ENCODE measurements at places on chromosomes 6 and 20. TPM values are rescaled to one million over a fixed set of nuclear protein-coding genes. Genes with fewer than 3 reads are reported as not detected.

GRCh38 chr6:161228096-161228495 is 45.8 kb downstream of the AGPAT4 start:
- DNase-seq = no peak

GRCh38 chr20:45976086-45976485 is 4.1 kb upstream of the ZNF335 start:
- no peak for DNase-seq

The RAB32 gene
- total RNA-seq = 0.41 TPM

The CALHM6 gene
- total RNA-seq = 4.8 TPM

DNA sequence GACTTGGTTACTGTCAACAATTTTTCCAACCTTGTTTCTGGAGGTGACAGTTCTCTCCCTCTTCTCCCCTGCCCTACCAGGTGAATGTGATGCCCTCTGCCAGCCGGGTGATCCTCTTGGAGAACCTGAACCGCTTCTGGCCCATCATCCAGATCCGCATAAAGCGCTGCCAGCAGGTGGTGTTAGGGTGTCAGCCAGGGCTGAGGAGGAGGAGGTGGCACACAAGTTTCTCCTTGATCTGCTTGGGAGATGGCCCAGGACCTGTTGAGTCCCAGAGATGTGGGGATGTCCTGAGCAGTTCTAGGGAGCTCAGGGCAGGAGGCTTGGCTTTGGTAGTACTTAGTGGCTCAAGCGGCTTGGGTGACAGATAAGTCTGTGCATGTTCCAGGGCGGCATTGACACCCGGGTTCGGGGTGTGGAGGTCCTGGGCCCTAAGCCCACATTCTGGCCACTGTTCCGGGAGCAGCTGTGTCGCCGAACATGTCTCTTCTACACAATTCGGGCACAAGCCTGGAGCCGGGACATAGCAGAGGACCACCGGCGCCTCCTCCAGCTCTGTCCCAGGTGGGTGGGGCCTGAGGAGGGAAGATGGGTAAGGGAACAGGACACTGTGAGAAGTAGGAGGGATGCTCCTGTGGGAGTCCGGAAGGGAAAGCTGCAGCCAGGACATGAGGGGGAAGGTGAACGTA is 21.2 kb downstream of the CUL9 start:
- DNase-seq = no peak
